ENCODE measurements at places on chromosomes 7 and 10.
A peak's percentile ranks its signal among the peaks of the same experiment; 100 is the strongest.

DNA sequence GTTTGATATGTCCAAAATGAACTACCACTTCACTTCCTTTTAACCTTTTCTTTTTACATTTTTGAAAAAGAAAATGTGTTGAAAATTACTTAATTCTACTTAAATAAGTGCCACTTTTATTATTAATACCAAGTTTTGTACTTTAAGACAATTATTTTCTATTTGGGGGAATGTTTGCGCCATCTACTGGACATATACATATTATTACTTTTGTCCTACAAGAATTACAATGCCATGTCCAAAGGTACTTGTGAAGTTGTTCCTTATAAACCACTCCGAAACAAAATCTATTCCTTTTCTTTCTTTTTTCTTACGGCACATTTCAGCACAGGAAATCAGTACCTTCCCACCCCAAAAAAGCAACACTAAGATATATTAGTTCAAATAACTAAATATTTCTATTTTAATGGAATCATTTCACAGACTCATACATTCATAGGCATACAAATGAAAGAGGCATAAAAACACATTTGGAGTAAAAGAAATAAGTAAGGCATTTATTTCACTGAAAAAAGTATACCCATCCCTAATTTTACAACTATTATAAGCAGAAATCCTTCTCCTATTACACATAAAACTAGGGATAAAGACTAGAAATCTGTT is 169.9 kb downstream of the RNF133 start:
- peak; percentile 63 for DNase-seq

DNA sequence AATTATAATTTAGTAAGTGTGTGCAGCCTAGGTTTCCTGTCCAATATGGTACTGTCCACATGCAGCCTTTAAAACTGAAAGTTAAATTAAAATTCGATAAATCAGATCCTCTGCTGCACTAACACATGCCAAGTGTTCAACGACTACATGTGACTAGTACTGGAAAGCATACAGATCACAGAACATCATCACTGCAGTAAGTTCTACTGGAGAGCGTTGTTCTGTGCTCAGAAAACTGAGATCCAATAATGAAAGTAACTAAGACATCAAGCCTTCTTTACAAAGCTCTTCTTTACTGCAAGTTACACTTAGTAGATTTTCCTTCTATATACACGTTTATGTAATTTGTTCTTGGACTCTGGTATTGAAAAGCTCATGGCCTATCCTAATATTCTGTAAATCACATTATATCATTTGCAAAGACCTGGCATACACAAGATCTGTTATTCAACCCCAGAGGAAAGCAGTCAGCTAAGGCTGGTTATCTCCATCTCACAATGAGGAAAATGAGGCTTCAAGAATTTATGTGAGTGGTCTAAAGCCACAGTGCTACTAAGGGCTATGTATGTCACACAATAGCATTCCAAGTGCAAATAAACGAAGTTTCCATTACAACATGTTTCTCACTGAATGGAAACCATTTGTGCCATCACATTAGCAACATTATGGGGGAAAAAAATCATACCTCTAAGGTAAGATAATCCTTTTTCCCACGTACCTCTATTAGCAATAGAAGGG is 77.6 kb downstream of the VPS41 start:
- DNase-seq, result no peak

DNA sequence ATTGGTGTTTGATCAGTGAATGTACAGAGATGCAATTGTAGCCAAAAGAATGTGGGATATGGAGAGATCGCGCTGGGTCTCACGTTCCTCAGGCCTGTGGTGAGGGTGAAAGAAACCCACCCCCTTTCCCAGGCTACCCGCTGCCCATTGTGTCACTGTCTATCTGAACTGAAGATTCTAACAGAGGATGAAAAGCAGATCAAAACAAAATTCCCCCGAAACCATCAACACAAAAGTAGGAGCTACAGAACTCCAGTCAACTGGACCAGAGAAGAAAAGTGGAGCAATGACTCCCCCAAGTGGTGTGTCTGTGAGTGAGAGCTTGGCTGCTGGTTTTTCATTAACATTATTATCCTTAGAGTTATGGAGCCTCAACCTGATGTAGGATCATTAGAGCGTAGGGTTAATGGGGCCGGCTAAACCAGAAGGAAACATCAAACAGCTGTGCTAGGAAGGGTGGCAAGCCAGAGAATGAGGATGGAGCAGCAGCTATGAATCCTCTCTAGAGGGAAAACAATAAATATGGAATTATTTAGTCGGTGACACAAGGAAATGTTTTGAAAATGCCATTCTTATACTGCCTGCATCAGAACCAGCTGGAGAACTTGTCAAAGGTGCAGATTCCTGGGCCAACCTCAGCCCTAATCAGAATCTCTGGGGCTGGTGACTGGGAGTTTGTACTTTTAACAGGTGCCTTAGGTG is 38.3 kb downstream of the AKR1B1 start:
- no peak for DNase-seq

- no peak for DNase-seq
These were observed 374.6 kb downstream of the KIF20B start for GRCh38 chr10:90075995-90076394.

DNA sequence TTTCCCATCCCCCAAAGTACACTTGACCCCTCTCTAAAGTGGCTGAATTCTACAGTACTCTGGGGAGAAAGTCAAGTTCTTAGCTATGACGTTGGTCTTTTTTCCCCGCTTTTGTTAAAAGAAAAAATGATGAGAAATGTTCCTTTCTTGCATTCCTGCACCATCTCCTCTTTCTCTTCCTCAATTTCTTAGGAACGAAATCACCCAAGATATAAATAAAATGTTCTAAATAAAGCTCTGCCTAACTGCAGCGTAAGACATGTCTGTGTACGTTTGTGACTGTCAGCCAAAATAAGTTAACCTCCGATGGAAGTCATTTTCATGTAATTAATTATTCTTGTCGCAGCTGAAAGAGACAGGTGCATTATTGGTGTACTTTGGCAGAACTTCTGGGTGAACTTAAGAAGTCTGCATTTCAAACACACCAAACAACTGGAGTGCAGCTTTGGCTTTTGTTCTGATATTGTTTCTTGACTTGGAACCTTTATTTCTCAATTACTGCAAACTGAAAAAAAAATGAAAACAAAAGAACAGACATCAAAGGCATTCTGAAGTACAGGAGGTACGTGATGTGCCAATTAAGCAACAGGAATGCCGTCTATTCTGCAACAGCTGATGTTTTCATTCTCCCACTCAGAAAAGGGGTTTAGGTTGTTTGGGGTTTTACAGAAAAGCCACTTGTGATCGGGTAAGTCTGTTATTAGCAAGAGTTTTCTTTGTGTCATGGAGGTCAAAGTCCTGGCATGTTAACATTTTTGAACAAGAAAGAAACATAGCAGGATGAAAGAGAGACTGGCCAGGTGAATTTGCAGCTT is 82.4 kb upstream of the SDK1 start:
- DNase-seq, result no peak
